Renal cortical epithelial cell (primary cell): ENCODE measurements at places on chromosomes 13 and 19. TPM values are rescaled to one million over a fixed set of nuclear protein-coding genes. Genes with fewer than 3 reads are reported as not detected.

The KRTDAP gene
- not detected in 2 replicates for total RNA-seq

DNA sequence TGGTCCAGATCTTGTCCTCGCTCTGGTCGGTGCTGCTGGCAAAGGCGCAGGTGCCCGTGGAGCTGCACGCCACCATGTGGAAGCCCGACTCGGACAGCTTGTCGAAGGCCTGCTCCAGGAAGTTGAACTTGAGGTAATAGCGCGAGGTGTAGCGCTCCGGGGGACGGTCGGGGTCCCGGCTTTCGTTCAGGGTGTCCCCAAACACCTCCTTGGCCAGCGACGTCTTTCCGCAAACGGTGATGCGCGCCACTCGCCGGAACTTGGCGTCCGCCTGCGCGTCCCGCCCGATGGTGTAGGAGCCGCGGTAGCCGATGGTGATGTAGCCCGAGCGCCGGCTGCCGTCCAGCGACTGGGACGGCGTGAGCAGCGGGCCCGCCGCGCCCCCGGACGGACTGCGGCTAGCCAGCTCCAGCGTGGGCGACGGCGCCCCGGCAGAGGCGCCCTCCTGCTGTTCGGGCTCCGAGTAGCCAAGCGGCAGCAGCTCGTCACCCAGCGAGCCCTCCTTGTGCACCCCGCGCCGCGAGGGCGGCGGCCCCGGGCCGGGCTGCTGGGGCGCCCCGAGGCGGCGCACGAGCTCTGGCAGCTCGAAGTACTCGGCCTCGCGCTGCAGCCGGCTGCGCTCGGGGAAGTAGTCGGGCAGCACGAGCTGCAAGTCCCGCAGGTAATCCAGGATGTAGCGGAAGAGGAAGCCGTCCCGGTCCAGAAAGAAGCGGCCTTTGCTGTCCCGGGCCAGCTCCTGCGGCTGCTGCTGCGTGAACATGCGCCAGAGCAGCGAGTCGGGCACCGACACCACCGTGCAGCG is 801 bp downstream of the KCTD12 start:
- DNase-seq = peak; percentile 67

GRCh38 chr19:33063356-33063752 is 1.3 kb downstream of the RHPN2 start:
- DNase-seq = peak; percentile 50

GRCh38 chr13:76466043-76466442 is 420.2 kb downstream of the KCTD12 start:
- no peak for DNase-seq

GRCh38 chr19:41945135-41945766 is 13.9 kb downstream of the RABAC1 start:
- no peak for DNase-seq

DNA sequence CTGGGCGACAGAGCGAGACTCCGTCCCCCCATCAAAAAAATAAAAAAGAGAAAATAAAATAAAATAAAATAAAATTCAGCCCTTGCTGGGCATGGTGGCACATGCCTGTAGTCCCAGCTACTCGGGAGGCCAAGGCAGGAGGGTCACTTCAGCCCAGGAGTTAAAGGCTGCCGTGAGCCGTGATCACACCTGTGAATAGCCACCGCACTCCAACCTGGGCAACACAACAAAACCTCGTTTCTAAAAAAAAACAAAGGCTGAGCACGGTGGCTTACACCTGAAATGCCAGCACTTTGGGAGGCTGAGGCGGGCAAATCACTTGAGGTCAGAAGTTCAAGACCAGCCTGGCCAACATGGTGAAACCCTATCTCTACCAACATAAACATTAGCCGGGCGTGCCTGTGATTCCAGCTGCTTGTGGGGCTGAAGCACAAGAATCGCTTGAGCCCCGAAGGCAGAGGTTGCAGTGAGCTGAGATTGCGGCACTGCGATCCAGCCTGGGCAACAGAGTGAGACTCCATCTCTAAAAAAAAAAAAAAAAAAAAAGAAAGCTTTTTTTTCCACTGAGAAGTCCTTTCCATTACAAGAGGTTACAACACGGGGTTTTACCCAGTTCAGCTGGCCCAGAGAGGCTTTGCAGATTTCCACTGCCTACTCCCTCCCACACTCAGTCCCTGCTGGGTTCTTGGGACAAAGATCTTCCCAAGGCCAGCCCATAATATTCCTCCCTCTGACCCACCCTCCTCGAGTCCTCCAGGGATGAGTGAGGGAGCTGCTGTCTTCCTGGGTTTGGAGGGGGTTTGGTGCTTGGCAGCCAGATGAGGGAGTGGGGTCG is 6.4 kb downstream of the ANGPTL4 start:
- no peak for DNase-seq

The CRB3 gene
- total RNA-seq = 57.4 and 121 TPM in 2 replicates

GRCh38 chr13:110699148-110700145 is 6.5 kb downstream of the CARS2 start:
- no peak for DNase-seq

The FFAR2 gene
- total RNA-seq = not detected in 2 replicates

DNA sequence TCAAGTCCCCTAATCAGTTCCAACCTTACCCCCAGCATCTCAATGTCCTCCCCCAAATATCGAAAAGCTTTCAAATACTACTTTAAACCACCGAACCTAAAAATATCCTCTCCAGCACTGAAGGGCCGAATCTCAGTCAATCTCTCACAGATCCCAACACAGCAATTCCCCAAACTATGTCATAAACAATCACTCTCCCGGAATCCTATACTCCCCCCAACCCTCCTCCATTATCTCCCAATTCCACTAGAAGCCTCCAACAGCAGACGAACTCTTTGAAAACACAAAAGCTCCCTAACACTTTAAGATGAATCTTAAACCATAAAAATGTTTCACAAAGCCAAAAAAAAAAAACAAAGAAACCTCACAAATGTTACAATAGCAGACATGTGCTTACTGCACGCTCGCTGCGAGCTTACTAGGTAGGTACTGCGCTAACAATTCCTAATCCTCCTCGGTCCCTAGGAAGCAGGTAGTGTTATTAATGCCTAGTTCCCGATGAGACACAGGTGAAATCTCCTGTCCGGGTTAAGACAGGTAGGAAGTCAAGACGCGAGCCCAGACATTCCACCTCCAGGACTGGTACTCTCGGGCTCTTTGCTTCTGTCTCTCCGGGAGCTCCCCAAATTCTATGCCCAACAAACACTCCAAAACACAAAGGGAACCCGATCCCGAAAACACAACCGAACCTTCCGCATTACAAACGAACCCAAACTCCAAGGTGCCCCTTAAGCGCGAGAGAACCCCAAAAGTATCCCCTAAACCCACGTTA is 14.2 kb downstream of the FBXO46 start:
- DNase-seq = peak; percentile 38

DNA sequence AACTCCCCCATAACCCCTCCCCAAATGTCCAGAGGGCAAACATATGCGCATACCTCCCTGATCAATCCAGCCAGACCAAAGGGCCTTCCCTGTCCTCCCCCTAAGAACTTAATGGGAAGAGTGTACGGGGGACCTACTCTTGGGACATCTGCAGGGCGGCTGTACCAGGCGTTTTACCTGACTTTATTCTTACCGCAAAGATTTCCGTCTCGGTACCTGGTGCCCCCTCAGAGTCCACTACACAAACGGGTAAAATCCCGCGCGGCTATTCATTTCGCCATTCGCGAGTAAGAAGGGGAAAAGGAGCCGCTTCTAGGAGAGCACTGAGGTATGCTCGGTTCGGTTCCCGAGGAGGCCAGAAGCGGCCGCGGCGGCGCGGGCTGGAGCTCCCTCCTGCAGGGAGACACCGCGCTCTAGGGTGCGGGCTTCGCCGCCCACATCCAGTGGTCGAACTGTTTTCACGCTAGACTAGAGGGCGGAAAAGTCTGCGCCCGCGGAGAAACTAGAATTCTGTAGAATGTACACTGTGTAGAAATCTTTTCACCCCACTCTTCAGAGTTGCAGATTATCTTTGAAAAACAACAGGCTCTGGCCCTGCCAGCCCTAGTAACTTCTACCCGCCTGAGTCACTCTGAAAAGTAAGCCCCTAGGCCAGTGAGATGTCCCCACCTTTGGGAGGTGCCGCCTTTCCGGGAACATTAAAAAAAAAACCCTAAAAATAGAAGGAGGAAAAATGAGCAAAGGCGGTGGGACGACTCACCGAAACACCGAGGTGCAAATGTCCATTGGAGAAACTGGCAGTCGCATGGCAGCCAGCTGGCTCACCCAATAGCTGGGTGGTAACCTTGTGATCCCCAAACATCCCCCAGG is 3.8 kb upstream of the TSHZ3 start:
- DNase-seq = no peak

- no peak for DNase-seq
Measured at GRCh38 chr13:67137044-67137735, 92.9 kb downstream of the PCDH9 start.

DNA sequence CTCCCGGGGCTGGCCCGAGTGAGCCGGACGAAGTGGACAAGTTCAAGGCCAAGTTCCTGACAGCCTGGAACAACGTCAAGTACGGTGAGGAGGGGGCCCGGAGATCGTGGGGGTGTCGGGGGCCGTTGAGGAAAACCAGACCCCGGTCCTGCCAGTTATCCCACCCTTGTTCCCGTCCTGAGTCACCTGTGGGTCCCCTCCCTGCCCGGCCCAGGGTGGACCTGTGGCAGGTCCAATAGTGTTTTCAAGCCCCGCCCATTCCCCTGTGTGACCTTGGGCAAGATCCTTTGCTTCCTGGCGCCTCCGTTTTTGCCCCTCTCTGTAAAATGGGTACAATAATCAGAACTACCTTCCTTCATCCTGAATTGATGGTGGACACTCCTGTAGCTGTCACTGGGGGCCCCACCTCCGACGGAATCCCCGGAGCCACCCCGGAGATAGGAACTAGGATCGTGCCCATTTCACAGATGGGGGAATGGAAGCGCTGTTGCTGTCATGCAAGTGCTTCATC is 593 bp downstream of the ATG4D start:
- DNase-seq = no peak

DNA sequence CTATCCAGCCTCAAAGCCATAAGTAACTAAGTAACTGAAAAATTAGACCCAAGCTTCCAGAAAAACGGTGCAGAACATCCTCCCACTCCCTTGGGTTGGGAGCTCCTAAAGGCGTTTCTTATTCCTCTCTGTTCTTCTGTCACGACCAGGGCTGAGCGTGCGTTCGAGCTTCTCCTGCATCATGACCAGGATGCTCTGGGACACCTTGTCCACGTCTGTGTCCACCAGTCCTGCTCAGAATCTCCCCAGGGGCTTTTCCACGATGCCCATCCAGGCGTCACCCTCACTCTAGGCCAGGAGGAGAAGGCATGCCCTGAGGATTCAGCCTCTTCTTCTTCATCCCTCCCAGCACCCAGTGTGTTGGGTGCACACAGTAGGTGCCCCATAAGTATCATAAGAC is 37.8 kb upstream of the GAS6 start:
- no peak for DNase-seq

The SPACA4 gene
- not detected in 2 replicates for total RNA-seq

DNA sequence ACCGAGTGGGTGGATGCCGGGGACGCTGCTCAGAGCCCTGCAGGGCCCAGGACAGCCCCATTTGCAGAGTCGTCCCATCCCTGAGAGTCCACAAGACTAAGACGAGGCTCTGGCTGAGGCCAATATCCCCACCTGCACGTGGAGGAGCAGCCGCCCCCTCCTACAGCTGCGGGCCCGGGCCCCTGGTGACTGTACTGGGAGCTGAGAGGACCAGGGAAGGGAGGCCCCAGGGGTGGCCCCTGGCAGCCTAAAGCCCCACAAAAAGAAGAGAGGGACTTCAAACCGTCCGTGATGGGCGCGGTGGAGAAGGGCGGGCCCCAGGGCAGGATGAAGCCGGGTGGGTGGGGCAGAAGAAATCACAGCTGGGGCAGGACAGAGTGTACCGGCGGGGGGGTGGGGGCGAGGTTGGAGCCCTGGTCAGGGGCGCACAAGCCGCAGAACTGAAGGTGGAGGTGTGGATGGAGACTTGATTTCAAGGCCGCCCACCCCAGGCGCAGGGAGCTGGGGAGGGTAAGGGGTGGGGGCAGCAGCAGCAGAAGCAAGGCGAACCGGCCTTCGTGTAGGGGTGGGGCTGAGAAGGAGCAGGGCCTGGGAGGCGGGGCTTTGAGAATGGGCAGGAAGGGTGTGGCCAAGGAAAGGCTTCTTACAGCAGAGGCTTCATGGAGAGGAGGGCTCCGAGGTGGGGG is 12.9 kb downstream of the CFD start:
- no peak for DNase-seq

The SERPINE3 gene
- not detected in 2 replicates for total RNA-seq
